ENCODE measurements at places on chromosomes 6 and 20. TPM values are rescaled to one million over a fixed set of nuclear protein-coding genes. Genes with fewer than 3 reads are reported as not detected.

DNA sequence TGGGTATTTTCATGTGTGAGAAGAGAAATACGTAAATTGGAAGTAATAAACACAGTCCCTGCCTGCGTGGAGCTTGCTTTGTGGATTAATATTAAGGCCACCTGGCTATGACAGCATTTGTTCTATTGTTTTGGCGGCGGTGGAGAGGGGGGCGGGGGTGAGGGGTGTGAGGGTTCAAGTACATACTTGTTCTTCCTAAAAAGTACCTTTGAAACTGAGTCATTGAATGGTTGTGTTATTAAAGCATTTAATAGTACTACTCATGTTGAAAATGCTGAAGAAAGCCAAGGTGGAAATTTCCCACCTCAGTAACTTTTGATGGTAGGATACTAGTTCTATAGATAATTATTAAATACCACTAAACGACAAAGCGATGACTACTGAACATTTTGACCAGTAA, 95.0 kb downstream of the FOXC1 start:
- H3K27me3 ChIP-seq = no peaks in the 10 kb centered on the region
- H3K4me3 ChIP-seq = no peak overlapping the region
- no peak for DNase-seq
- H3K36me3 ChIP-seq = no peaks in the 10 kb centered on the region
- H3K27ac ChIP-seq = no peak overlapping the region

DNA sequence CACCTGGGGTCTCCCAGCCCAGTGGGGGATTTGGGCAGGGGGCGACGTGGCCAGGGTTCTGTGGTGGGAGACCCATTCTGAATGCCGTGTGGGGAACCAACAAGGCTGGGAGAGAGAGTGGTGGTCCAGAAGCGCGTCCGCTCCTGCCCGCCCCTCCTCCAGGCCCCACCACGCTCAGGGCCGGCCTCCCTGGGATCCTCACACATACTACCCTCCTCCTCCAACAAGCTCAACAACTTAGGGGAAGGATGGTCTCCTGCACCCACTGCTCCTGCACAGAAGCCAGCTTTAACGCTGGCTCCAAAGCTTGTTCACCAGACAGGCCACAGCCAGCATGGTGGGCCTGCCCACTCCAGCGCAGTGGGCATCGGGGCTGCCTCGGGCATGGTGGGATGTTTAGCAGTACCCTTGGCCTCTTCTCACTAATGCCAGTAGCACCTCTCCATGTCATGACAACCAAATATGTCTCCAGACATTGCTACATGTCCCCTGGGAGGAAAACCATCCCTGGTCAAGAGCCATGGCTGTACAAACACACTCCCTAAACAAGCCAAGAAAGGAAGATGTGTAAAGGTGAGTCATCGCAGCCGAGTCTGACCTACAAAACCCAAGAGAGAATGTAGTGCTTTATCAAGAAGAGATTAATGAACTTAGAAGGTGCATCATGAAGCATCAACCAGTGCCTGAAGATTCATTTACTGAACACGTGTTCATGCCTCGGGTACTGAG, 75.7 kb downstream of the BMP7 start:
- no peaks in the 10 kb centered on the region for H3K4me1 ChIP-seq
- DNase-seq = no peak
- no peaks in the 10 kb centered on the region for H3K36me3 ChIP-seq
- H3K27me3 ChIP-seq = no peaks in the 10 kb centered on the region
- no peak overlapping the region for H3K4me3 ChIP-seq

DNA sequence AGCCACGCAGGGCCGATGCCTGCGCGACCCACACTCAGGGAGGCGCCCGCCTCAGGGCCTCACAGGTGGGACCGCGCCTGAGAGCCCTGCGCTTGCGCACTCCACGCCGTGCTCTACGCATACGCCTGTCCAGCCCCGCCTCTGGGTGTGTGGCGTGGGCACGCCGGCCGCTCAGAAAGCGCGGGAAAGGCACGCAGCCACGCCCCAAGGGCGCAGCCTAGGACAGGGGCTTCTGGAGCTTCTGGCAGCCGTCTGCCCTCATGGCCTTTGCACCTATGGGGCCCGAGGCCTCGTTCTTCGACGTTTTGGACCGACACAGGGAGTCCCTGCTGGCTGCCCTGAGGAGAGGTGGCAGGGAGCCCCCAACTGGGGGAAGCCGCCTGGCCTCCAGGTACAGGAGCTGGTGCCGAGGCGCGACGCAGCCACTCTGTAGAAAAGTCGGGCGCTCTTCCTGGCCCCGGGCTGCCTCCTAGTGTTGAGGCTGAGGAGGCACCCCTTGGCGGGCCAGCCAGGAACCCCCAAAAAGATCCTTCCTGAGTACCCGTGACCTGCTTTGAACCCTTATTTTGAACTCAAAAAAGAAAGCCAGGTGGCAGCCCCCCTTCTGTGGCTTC, at the start of gene SPO11:
TSS of gene SPO11 (plus strand) at position 196 of the 614 bp plus-strand sequence. CDS start at position 261, 65 bp downstream.
- H3K4me3 ChIP-seq = no peak within 1 kb of the TSS
- no peaks in the 10 kb centered on the region for H3K36me3 ChIP-seq
- no peak within 1 kb of the TSS for H3K27ac ChIP-seq
- DNase-seq = no peak
- H3K27me3 ChIP-seq = peaks cover 42% of the 10 kb centered on the region
- no peaks in the 10 kb centered on the region for H3K4me1 ChIP-seq

DNA sequence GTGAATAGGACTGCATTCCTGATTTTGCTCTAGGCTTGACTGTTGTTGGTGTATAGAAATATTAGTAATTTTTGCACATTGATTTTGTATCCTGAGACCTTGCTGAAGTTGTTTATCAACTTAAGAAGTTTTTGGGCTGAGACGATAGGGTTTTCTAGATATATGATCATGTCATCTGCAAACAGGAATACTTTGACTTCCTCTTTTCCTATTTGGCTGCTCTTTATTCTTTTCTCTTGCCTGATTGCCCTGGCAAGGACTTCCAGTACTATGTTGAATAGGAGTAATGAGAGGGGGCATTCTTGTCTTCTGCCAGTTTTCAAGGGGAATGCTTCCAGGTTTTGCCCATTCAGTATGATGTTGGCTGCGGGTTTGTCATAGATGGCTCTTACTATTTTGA, 13.4 kb downstream of the HLA-DOB start:
- peaks cover 5% of the 10 kb centered on the region for H3K36me3 ChIP-seq
- no peak overlapping the region for H3K27ac ChIP-seq
- peaks cover 12% of the 10 kb centered on the region for H3K4me1 ChIP-seq
- peaks cover 65% of the 10 kb centered on the region for H3K27me3 ChIP-seq
- no peak for DNase-seq

DNA sequence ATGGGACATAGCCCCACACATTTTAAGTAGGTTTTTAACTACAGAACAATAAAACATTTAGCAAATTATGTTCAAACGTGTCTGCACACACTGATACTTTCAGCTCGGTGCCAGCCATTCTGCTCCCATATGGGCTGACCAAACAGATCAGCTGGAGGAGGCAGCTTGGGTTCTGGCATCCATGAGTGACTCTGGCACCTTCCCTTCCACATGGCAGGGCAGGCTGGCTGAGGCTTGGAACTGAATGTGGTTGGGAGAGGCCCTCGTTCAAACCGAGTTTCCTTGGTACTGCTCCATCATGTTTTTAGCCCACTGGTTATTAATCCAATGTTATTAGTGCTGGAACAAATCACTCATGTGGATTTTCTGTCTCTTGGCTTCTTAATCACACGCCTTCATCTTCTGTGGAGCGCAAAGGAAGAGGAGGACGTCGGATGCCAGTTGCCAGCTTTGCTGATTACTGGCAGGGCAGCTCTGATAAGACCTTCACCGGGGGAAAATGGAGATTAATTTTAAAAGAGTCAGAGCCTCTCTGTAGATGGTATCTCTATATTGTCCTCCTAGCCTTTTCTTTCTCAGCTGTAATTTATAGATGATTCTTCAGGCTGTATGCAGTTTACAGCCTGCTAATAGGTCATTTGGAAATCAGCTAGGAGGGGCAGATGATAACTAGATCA, 93.1 kb upstream of the TIAM2 start:
- no peak overlapping the region for H3K4me3 ChIP-seq
- no peaks in the 10 kb centered on the region for H3K4me1 ChIP-seq
- no peaks in the 10 kb centered on the region for H3K36me3 ChIP-seq

- DNase-seq = no peak
- H3K4me3 ChIP-seq = no peak overlapping the region
- H3K4me1 ChIP-seq = peaks cover 4% of the 10 kb centered on the region
- H3K27ac ChIP-seq = no peak overlapping the region
- no peaks in the 10 kb centered on the region for H3K27me3 ChIP-seq
- H3K36me3 ChIP-seq = peaks cover 23% of the 10 kb centered on the region
Measured at GRCh38 chr20:62309947-62310756, 7.4 kb downstream of the ADRM1 start.

DNA sequence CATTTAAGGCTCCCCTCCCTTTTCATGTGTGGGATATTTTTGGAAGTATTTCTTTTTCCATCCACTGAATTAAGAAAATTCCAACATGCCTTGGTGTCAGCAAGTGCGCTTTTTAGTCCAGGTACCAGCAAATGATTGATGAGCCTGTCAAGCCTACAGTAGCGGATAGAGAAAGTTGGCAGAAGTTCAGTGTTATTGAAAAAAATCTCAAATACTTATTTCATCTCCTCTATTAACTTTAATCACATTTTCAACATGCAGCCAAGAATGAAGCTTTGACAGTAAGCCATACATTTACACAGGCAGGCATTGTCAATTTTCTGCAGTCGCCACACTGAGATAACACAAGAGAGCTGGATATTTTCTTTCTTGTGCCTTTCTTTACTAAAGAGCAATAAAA, 50.4 kb downstream of the BLOC1S5 start:
- no peak overlapping the region for H3K4me3 ChIP-seq
- DNase-seq = no peak

SLC26A8 gene
- total RNA-seq = not detected
